GM18507 (cell line): ENCODE measurements at places on chromosomes 11 and 22.

GRCh38 chr11:81005595-81005994 is 1564.8 kb upstream of the TENM4 start:
- DNase-seq, result no peak

DNA sequence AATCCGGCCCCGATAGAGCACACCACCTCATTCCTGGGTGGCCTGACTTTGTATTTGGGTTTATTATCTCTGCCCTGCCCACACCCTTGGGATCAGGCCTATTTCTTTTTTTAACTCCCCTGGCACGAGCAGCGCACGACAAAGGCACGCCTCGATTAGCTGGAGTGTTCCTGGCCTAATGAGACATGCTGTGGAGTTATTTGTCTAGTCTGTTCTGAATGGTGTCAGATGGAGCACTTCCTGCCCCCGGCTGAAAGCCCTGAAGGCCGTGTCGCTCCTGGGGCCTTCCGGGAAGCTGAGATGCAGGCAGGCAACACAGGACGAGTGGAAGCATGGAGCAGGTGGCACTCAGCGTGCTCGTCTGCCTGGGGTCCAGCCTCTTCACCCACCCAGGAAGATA is 47.1 kb downstream of the LARGE1 start:
- no peak for DNase-seq

- no peak for DNase-seq
Measured at GRCh38 chr22:39536711-39537110, 4.2 kb upstream of the RPS19BP1 start.

- DNase-seq, result no peak
Measured at GRCh38 chr11:73510877-73511276, 87.0 kb downstream of the FAM168A start.

DNA sequence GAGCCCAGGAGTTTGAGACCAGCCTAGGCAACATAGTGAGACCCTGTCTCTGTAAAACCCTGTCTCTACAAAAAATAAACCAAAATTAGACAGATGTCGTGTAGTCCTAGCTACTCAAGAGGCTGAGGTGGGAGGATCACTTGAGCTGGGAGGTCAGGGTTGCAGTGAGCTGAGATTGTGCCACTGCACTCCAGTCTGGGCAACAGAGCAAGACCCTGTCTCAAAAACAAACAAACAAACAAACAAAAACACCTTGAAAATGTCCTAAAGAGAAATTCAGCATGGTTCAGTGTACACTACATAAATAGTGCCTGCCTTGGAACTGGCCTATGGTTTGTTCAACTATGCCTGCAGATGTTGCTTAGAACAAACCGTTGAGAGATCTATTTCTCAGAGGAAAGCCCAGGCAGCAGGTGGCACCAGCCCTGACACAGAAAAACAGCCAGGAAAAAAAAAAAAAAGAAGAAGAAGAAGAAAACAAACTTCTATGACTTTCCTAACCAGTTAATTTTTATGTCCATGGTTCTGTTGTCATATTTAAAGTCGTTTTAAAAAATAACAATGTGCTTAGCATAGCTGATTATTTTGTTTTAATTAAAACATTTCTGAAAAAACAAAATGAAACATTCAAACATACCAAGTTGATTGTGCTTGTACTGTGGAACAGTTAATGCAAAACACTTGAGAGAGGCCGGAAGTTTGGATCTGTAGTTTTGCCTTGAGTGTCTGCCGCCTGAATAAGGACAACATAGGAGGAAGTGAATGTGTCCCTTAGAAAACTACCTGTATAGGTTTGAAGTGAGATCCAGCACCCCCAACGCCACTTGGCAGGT is 5.4 kb downstream of the KREMEN1 start:
- no peak for DNase-seq

- DNase-seq, result no peak
Measured at GRCh38 chr11:66696146-66696545, 18.5 kb upstream of the RBM4B start.

GRCh38 chr11:46388619-46389449 is 2.7 kb downstream of the CHRM4 start:
- DNase-seq, result no peak

DNA sequence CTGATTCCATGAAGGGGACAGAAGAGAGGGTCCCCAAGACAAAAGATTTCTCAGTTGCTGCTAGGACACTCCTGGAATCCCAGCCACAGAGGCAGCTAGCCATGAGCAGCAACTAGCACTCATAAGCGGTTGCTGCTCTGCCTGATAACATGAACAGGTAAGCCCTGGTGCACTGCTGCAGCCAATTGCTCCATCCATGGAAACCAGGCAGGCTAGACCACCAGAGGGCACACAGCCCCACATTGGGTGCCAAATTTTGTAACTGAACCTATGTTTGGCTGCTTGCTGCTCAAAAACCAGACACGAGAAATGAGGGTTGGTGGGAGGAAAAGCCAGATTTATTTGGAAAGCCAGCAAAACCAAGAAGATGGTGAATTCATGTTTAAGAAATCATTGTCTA is 21.9 kb upstream of the QSER1 start:
- DNase-seq, result no peak

- DNase-seq, result peak; percentile 53
Measured at GRCh38 chr22:24325105-24325757, 54.6 kb downstream of the SPECC1L start.

GRCh38 chr22:23179381-23180299 is 669 bp upstream of the BCR start:
- no peak for DNase-seq

DNA sequence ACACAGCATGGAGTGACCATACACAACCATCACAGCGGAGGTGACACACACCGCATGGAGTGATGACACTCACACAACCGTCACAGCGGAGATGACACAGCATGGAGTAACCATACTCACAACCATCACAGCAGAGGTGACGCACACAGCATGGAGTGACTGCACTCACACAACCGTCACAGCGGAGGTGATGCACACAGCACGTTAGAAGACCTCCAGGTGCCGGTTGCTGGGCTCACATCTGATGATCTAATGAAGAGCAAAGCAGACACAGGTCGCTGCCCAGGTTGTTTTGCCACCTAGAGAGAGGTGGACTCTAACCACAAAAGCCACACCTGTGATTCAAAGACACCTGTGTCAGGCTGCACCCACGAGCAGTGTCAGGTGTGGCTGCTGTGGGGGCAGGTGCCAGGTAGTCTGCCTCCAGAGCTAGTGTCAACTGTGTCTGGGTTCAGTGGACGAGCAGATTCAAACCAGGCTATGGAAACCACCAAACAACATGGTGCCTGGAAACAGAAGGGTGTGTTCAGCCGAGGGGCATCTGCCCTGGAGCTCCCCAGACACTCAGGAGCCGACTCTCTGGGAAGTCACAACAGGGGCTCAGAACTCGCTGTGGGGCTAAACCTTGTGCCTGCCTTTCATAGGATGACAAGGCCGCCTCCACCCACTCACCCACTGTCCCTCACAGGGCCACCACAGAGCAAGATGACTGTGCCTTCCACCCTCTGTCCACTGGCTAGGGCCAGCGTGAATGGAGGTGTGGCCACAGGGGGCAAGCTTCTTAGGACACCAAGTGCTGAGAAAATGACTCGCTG is 608.2 kb downstream of the TBC1D22A start:
- DNase-seq, result no peak

DNA sequence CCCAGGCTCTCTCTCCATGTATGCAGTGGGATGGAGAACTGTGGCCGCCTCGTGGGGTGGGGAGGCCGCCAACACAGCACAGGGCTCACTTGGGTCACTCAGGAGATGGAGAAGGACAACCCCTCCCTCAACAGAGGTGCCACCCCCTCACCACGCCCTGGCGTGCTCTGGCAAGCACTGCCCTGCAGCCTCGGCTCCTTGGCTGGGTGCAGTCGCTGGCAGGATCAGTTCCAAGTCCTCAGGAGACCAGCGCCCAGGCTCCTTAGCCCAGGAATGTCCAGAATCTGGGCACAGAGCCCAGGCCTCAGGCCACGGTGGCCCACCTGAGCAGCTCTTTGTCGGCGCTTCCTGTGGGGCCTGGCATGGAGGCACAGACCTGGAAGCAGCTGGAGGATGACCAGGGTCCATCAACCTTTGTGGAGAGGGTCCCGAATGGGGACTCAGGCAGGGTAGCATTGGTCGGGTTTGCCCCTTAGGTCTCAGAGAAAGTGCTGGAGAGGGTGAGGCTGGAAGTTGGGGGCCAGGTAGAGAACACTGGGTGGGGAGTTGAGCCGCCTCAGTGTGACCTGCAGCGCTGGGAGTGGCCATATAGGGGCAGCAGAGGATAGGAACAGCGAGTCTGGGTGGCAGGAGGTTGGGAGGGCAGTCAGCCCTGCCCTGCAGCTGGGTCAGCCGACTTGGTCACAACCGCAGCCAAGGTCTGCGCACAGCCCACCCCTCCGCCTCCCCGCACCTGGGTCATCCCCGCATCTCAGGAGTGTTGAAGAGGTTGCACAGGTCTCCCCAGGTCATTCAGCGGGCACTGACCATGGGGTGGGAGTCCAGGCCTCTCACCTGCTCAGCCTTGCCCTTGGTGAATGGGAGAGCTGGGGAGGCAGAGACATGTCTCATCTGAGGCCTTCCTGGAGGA is 8.2 kb downstream of the SUSD2 start:
- peak; percentile 62 for DNase-seq

DNA sequence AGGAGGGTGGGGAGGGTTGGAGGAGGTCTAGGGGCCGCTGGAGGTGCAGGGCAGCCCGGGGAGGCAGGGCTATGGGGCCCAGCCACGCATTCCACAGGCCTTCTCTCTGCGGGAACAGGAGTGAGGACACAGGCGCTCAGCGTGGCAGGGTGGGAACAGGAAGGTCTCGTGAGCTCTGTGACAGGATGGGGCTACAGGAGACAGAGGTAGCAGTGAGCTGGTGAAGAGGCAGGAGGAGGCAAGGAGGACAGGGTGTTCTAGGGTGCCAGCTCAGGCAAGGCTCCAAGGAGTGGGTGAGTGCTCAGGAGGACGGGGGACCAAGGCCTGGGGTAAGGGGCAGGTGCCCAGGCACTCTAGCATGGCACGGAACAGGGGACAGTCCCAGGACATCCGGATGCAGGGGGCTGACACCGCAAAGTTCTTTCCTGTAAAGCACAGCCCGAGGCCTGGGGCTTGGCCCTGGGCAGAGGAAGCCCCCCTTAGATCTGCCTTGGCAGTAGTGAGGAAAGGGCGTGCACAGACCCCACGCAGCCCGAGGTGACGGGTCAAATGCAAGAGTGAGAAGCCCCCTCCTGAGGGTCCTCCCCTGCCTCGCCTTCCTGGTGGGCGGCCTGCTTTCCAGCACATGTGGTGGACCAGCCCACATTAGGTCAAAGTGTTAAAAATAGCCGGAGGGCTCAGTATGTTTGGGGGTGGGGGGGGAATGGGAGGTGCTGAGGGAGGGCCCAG is 4.7 kb upstream of the NEAT1 start:
- no peak for DNase-seq
